ENCODE measurements at places on chromosomes 5 and 9. TPM values are rescaled to one million over a fixed set of nuclear protein-coding genes. Genes with fewer than 3 reads are reported as not detected.

PAEP gene
- 0.89 TPM for total RNA-seq

EGFLAM gene
- total RNA-seq: 4.4 TPM

PRUNE2 gene
- total RNA-seq: 6.2 TPM

TRAF1 gene
- total RNA-seq: 4.9 TPM

SPATA31C1 gene
- total RNA-seq: not detected

OBP2B gene
- total RNA-seq: 11.4 TPM

PCDHGA4 gene
- 4.3 TPM for total RNA-seq

IL33 gene
- 4.1 TPM for total RNA-seq

FRMPD1 gene
- 23.9 TPM for total RNA-seq

SLC45A2 gene
- total RNA-seq: 1.2 TPM

ACOT12 gene
- not detected for total RNA-seq

KIF4B gene
- not detected for total RNA-seq

MAPKAP1 gene
- total RNA-seq: 63.0 TPM

CDC20B gene
- not detected for total RNA-seq

GABRA1 gene
- not detected for total RNA-seq

CCL21 gene
- total RNA-seq: 13.6 TPM

NPR3 gene
- total RNA-seq: 2.4 TPM

PRRT1B gene
- total RNA-seq: not detected

SEMA5A gene
- 22.3 TPM for total RNA-seq

SLC6A18 gene
- not detected for total RNA-seq

RHOBTB3 gene
- 39.4 TPM for total RNA-seq

NR2F1 gene
- total RNA-seq: 0.72 TPM

CWC27 gene
- 16.3 TPM for total RNA-seq
